Epithelial cell of prostate (primary cell): ENCODE measurements at places on chromosomes 6 and 20.

GRCh38 chr6:110482774-110483400 is 6.5 kb upstream of the SLC22A16 start:
- DNase-seq, result no peak

GRCh38 chr6:158439255-158439654 is 120.6 kb upstream of the TMEM181 start:
- DNase-seq, result no peak

- DNase-seq, result no peak
Observed at GRCh38 chr6:53934023-53934422, 139.2 kb downstream of the LRRC1 start.

DNA sequence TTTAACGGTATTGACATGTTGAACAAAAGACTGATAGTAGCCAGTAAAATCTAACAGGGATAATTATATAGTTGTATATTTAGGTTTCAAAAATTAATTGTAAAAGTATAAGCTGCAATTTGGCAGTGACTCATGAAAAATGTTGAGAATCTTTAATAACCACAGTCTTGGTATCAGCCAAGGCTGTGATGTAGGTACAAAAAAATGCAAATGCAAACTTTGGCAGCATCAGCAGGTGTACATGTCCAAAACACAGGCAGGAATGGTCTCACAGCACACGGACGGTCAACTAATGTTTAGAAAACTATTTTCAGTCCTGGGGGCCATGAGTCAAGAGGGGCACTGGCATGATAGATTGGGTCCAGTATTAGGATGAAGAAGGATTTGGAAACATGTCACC is 58.5 kb upstream of the BEND3 start:
- no peak for DNase-seq

DNA sequence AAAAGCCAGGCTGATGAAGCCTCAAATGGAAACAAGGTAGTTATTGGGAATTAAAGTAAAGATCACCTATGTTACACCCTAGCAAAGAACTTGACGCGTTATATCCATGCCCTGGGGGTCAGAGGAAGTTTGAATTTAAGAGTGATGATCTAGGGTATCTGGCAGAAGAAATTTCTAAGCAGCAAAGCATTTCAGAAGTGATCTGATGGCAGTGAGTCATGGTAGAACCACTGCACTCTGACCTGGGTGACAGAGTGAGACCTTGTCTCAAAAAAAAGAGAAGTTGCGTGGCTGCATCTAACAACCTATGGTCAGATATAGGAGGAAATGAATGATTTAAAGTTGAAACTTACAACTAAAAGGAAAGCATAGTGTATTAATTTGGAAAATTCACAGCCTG is 45.2 kb downstream of the SCP2D1 start:
- no peak for DNase-seq

DNA sequence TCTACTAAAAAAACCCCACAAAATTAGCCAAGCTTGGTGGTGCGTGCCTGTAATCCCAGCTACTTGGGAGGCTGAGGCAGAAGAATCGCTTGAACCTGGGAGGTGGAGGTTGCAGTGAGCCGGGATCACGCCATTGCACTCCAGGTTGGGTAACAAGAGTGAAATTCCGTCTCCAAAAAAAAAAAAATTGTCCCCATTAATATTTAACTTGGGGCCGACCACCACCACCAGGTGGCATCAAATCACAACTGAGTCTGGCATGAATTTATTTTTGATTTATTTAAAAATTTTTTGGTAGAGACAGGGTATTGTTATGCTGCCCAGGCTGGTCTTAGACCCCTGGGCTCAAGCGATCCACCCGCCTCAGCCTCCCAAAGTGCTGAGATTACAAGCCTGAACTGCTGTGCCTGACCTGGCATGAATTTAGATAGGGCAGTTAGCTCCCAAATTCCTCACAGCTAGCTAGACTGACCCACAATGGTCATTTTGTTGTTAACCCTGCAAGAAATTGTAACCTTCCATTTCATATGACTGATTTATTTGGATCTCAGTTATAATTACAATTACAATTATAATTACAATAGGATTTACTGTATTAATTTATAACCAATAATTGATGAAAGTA is 17.1 kb upstream of the BEND3 start:
- DNase-seq, result no peak

DNA sequence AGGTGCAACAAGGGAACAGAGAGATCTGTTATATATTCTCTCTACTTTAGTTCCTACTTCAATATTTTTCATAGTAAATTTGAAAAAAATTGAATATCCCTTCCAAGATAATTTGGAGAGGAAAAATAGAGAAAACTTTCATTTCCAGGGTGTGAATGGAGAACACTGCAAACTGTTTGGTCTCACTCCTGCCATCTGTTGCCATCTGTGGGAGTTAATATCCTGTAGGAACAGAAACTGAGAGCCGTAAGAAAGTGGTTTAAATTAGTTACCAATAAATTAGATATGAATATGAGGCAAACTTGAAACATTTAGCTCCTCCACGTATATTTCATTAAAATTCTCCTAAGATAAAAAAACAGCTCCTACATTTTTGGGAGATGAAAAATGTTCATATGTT is 4.2 kb downstream of the ZNF337 start:
- DNase-seq, result no peak

DNA sequence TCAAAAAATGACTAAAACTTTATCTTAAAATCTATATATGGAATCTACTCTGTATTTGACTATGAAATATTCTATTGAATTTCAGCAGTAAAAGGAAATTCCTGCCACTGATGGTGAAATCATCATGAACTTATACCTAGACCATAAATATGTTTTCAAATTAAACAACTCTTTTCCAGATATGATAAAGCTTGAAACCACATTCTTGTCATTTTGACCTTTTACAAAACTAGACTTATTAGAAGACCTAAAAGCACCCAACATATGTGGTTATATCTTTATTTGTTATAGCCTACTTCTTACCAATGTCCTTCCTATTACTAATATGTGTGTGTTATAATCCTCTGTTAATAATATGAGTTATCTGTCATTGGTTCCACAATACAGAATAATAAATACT is 35.3 kb downstream of the FRK start:
- DNase-seq, result no peak

GRCh38 chr6:7269816-7270215 is 43.2 kb downstream of the SSR1 start:
- no peak for DNase-seq

GRCh38 chr6:95175927-95176675 is 401.2 kb upstream of the MANEA start:
- no peak for DNase-seq

- no peak for DNase-seq
Observed at GRCh38 chr20:56504373-56505005, 20.1 kb upstream of the FAM209A start.

GRCh38 chr6:89542081-89542857 is 96.3 kb downstream of the LYRM2 start:
- no peak for DNase-seq

- peak; percentile 58 for DNase-seq
Observed at GRCh38 chr6:106715922-106716321, 86.5 kb downstream of the QRSL1 start.

DNA sequence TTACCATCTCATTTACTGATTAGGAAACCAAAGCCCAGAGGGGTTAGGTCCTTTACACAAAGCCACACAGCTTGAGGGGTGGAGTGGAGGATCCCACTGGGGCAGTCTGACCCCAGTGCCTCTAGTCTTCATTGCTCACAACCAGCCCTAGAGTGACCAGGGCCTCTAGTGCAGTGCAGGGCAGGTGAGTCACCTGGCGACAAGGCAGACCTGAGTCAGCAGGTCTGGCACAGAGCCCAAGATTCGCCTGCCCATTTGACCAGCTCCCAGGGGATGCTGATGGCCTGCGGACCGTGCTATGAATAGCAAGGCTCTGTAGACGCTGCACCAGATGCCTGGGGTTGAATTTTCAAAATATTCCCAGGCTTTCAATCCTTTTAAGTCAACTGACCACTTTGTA is 29.9 kb downstream of the CDH26 start:
- no peak for DNase-seq

DNA sequence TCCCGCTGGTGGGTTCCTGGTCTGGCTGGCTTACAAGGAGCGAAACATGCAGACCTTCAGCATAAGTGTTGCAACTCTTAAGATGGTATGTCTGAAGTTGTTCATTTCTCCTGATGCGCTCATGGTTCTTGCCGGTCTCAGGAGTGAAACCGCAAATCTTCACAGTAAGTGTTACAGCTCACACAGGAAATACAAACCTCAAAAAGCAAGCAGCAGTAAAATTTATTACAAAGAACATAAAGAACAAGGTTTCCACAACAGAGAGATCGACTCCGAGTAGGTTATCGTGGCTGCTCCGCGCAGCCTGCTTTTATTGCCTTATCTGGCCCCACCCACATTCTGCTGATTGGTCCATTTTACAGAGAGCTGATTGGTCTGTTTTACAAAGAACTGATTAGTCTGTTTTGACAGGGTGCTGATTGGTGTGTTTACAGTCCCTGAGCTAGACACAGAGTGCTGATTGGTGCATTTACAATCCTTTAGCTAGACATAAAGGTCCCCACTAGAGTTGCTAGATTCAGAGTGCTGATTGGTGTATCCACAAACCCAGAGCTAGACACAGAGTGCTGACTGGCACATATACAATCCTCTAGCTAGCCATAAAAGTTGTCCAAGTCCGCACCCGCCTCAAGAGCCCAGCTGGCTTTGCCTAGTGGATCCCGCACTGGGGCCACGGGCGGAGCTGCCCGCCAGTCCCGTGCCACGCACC is 39.2 kb downstream of the TRIM27 start:
- DNase-seq, result no peak

GRCh38 chr6:43963877-43964658 is 163.2 kb downstream of the MRPL14 start:
- DNase-seq, result no peak

GRCh38 chr20:462199-462991 is at the start of gene TBC1D20:
TBC1D20 (minus strand) TSS chr20:462533; CDS start chr20:462405, 128 bp downstream.
- peak; percentile 12 for DNase-seq

DNA sequence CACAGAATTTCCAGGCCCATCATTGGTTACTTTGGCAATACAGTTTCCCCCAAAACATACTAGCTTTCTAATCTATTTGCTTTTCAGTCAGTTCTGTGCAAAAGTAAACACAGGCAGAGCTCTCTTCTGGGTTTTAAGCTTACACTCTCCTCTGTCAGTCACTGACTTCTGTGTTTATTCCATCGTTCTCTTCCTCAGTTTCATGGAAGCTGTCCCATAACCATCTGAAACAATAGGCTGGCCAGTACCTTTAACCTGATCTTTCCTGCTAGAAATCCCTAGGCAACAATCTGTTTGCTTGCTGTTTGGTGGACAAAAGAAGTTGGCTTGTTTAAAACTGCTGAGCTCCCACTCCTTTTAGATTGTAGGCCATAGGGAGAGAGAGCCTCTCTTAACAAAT is 431.5 kb downstream of the HACE1 start:
- DNase-seq, result no peak

DNA sequence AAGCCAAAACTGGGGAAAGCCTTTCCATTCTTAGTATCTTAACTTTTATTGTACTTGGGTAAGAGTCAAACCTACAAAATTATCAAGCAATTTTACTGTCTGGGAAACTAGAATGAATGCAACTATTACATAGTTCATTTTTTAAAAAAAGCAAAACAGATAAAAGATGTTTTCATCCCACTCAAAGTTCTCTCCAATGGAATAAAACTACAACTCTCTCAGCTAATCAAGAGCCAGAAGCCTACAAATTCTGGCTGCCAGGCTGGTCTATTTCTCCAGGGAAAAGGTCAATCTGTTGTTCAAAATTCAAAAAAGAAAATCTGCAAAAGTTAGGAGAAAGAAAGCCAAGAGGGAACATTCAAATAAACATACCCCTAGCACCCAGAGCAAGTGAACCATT is 56.2 kb downstream of the COL12A1 start:
- no peak for DNase-seq

DNA sequence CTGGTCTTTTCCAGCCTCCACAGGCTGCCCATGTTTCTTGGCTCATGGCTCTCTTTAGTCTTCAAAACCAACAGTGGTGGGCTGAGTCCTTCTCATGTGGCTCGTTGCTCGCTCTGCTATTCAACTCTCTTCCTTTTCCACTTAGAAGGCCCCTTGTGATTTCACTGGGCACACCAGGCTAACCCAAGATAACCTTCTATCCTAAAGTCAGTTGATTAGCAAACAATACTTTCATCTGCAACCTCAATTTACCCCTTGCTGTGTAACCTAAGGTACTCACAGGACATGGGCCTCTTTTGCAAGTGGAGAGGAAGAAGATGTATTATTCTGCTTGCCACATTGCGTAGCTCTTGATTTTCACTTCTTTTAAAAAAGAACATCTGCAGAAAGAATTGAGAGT is 79.6 kb downstream of the UTRN start:
- no peak for DNase-seq

- no peak for DNase-seq
Observed at GRCh38 chr6:5163247-5163646, 78.1 kb downstream of the PPP1R3G start.

GRCh38 chr20:36573798-36574365 is 485 bp downstream of the TGIF2 start:
- no peak for DNase-seq

GRCh38 chr20:59161721-59162120 is 1.9 kb upstream of the ZNF831 start:
- no peak for DNase-seq
